ENCODE measurements at places on chromosomes 6 and 20. TPM values are rescaled to one million over a fixed set of nuclear protein-coding genes. Genes with fewer than 3 reads are reported as not detected.

DNA sequence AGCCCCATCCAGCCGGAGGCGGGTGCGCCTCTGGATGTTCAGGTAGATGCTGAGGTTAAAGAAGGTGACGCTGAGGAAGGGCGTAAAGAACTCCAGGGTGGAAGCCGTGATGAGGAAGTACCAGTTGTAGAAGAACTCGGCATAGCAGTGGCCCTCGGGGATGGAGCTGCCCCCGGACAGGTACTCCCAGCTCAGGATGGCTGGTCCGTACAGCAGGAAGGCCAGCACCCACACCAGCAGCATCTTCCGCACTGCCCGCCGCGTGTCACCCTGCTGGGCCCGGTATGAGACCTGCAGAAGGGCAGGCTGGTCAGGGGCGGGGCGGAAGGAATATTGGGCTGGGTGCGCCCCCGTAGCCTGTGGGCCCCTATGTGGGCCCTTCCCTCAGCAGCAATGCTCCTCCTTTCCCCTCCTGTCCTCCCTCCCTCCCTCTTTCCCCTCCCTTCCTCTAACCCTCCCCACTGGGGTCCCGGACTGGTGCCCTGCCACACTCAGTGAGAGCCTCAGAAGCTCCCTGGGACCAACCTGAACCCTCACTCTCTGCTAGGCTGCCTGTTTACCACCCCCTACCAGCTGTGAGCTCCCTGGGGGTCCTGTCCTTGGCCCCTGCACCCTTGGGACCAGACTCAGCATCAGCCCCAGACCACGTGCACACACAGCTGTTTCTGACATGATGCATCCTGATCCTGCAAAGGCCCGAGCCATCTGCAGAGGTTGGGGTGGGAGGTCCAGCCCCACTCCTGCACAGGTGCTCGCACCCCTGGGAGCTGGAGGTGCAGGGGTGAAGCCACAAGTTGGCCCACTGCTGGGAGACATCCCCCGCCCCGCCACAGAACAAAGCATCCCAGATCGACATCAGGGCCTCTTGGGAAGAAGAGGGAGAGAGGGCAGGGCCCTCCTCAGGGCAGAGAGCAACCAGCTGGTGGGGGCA lies 3.2 kb downstream of the HRH3 start:
- DNase-seq = no peak
- no peak overlapping the region for H3K4me3 ChIP-seq
- H3K27ac ChIP-seq = no peak overlapping the region

DNA sequence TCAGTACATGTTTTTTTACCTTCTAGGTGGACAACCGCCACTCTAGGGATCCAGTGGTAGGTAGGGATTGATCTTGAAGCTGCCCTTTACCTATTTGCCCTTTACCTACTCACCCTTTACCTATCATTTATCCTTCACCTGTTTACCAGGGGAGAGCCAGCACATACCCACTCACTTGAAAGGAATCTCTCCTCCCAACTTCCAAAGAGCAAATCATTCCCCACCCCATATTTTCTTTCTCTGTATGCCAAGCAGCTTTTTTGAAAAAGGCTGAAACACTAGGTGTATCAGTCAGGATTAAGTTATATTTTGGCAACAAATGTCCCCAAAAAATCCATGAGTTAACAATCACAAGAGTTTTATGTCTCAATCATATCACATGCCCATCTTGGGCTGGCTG lies 10.5 kb upstream of the EPM2A start:
- no peaks in the 10 kb centered on the region for H3K36me3 ChIP-seq
- no peaks in the 10 kb centered on the region for H3K4me1 ChIP-seq
- no peak for DNase-seq
- no peaks in the 10 kb centered on the region for H3K27me3 ChIP-seq
- no peak overlapping the region for H3K27ac ChIP-seq

DNA sequence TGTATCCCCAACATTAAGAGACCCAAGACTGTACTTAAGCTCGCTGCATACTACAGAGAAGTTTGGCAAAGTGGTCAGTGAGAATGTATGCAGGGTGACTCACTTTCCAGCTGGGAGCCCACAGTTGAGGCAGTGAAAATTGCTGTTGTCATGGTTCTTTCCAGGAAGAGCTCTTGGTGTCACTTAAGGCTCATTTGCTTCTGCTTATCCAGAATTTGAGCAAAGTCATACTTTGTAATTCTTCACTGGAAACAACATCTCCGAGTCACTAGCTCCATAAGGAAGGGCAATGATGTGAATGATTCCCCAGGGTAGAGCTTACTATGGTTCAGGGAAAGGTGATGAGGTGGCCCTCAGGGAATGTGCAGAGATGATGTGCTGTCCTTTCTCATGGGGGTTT lies 65.4 kb upstream of the FBXL4 start:
- no peaks in the 10 kb centered on the region for H3K27me3 ChIP-seq
- no peaks in the 10 kb centered on the region for H3K4me1 ChIP-seq
- DNase-seq = no peak
- H3K27ac ChIP-seq = no peak overlapping the region

The DEFB127 gene
- total RNA-seq = not detected

The IRF4 gene
- total RNA-seq = 129 TPM
